Skin of body (tissue), 3 donors: ENCODE measurements at places on chromosomes 12 and 14. TPM values are rescaled to one million over a fixed set of nuclear protein-coding genes. Genes with fewer than 3 reads are reported as not detected.

- no peak for DNase-seq
Observed at GRCh38 chr12:67161322-67161918, 107.7 kb upstream of the CAND1 start.

DNA sequence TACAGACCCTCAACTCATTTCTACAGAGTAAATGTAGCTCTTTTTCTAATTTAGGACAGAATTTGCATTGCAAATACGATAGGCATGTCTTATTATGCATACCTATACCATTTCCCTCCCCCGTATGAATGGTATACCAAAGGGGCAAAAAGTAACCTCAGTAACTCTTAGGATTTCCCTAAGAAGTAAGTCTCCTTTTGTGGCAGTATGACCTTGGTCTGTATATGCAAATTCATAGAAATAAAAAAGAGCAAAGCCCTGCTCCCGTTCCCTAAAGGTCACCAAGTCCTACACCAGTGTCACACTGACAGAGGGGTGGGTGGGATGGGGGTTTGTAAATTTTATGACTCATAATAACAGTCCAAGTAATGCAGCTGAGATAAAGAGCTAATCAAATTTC, 365.8 kb upstream of the CCDC196 start:
- DNase-seq: no peak

TMEM106C gene
- 45.2 TPM for total RNA-seq

DNA sequence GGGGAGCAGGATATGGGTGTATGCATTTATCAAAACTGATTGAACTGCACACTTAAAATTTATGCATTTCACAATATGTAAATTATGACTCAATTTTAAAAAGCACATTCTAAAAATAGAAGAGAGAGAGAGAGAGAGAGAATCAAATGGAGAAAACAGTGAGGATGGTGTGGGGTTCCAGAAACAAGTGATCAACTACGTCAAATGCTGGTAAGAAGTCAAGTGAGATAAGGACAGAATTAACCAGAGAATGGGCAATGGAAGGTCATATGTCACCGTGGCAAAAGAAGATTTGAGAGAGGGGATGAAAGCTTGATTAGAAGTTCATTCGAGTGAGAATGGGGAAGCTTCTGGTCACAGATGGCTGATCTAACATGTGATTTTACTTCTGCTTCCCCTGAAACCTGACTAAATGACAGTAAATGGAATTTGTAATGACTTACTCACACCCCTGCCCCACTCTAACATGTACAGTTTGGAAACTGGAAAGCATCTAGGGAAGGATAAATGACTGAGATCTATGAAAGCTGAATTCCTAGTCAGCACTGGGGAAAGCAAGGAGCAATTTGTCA, 276.5 kb upstream of the AMIGO2 start:
- DNase-seq: no peak

DNA sequence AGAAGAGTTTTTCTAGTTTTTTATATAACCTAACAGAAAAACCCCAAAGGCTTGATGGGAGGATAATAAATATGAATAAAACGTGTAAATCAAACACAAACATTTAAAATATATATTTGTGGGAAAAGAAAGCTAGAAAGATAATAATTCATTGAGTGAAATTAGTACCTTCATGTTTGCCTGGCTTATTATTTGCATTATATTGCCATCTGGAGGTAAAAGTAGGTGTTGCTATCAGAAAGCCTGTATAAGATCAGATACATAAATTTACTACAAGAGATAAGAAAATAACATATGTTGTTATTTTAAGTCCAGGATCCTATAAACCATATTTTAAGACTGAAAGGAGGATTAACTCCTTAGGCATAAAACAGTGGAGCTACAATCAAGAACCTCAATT, 77.7 kb downstream of the NTS start:
- DNase-seq: no peak

RTL1 gene
- total RNA-seq: 4.2 TPM

GRCh38 chr12:104446646-104447421, 9.9 kb upstream of the CHST11 start:
- DNase-seq: no peak

PRR4 gene
- total RNA-seq: 1.6 TPM

GRIP1 gene
- 6.4 TPM for total RNA-seq

GRCh38 chr12:63870838-63871237, 26.3 kb downstream of the SRGAP1 start:
- DNase-seq: no peak

DNA sequence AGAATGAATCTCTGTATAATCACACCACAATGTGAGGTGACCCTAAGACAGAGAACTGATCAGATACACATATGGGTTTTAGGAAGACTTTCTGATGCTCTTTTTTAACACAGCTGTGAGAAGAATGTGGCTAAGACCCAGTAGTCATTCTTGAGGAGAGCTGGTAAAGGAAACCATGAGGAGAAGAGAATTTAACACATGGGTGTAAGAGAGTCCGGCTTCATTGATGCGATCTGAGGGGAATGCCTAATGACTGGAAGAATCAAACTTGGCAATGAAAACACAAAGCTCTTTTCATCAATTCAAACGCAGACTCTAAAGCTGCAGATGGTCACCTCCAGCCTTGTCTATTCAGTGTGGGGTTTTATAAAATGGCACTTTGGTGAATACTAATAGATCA, 79.3 kb downstream of the FOXA1 start:
- no peak for DNase-seq

INSM2 gene
- not detected for total RNA-seq
